ENCODE measurements at places on chromosomes 3 and 15.

- no peak for DNase-seq
Measured at GRCh38 chr15:81400640-81401236, 26.7 kb upstream of the TMC3 start.

DNA sequence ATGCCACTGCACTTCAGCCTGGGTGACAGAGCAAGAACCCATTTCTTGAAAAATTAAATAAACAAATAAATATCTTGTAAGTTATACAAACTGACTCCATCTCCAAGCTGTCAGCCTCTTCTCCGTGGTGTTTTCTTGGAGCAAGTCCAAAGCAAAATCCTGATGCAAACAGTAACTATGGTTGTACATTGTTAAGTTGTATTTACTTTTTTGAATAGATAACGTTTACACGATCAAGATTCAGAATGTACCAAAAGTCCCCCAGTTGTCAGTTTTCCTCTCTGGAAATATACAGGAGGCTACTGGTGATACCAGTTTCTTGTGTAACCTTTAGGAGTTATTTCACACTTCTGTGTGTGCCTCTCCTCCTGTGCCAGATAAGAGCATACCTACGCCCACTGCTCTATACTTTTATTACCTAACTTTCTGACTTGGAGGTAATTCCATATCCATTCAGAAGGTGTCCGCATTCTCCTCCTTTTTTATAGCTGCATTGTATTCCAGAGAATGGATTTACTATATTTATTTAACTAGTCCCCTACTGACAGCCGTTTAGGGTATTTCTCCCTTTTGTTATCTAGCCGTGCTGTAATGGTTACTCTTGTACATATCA is 14.2 kb downstream of the CMTM7 start:
- no peak for DNase-seq

DNA sequence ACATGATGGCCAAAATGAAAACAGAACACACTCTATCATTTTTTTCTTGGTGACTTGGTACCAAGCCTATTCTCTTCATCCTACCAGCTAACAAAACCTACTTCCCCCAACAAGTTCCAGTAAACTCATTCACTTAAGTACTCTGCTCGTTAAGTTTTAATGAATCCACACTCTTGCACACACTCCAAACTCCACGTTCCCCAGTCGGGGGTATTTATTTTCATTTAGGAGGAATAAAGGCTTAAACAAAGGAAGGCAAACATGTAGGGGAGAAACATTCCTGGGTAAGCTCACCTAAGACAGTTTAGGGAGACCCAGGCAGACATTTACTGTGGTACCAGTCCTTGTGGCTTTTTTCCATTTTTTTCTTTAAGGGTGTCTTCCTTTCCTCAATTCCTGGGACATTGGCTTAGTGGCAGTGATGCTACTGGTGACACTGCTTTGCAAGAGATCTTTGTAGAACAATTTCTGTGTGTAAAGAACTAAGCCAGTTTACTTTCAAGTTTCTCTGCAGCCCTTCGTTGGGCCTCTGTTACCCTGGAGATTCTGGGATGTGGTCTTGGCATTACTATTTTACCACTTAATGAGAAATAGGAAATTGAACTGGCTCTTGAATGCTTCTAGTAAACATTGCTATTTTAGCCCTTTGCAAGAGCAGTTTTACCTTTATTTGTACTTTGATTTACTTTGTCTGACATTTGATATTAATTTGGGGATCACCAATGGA is 117.3 kb upstream of the C15orf61 start:
- no peak for DNase-seq

- DNase-seq: no peak
Measured at GRCh38 chr3:139466360-139466759, 10.0 kb downstream of the RBP2 start.

DNA sequence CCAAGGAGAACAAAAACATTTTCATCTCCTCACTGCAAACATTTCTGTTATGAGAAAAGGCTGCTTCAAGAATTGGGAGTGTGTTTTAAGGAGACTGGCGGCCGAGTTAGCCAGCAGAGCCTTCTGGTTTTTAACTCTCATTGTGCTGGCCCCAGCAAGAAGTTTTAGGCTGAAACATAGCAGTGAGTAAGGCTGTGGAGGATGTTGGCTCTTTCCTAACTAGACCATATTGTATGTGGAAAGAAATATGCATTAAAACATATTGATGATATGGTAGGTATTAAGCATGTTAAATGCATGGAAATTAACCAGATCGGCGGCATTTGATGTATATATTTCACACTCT is 90.7 kb downstream of the TIGIT start:
- DNase-seq: no peak

GRCh38 chr3:41874022-41874421 is 87.9 kb downstream of the ULK4 start:
- no peak for DNase-seq

DNA sequence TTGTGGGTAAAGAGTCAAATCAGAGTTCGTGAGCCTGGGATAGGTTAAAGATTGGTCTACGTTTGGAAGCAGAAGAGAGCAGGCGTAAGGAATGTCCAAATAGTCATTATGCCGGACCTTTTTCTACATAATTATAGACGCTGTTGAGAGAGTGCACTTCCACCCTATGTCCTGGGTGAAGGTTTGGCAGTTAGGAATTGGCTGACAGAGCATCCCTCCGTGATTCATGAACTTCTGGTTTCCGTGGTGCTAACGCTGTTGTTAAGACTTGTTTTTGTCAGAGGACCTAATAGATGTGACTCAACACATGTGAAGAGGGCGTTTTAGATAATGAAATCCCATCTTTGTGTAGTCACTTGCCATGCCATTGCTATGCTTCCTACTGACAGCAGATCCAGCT is 1.1 kb downstream of the EAF1 start:
- no peak for DNase-seq

GRCh38 chr3:48765376-48765775 is 48.4 kb upstream of the IP6K2 start:
- DNase-seq: no peak

DNA sequence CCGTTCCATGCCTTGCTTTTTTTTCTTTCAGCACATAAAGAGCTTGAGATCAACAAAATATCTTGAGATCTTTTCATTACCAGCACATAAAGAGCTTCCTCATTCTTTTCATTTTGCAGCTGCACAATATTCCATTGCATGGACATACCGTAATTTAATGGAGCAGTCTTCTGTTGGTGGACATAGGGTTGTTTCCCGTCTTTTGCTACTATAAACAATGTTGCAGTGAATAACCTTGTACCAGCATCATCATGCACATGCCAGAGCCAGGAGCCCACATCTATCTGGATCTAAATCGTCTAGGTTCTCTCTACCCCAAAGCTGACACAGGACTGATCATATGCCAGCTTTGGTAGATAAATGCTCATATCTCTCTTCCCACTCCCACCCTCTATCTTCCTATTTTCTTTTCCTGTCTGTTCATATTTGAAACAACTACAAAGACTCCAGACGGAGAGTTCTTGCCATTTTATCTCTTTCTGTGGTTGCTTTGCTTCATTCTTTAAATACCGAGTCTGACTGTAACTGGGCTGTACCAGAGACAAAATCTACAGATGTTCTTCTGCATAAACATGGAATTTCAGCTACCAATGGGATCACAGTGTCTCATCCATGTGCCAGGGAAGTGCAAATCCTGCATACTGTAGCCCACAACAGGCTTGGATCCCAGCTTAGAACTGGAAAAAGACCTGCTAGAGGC is 47.1 kb upstream of the AKAP13 start:
- no peak for DNase-seq

Data from DMS153 (cell line).